Fibroblast of skin of right biceps (primary cell): ENCODE measurements at places on chromosomes 4 and X.
A peak's percentile ranks its signal among the peaks of the same experiment; 100 is the strongest.

- peak; percentile 61 for DNase-seq
These were observed 115.0 kb downstream of the CEP44 start for GRCh38 chr4:174398728-174399127.

- DNase-seq: no peak
These were observed 30.5 kb downstream of the PLAC8 start for GRCh38 chr4:83083925-83084475.

DNA sequence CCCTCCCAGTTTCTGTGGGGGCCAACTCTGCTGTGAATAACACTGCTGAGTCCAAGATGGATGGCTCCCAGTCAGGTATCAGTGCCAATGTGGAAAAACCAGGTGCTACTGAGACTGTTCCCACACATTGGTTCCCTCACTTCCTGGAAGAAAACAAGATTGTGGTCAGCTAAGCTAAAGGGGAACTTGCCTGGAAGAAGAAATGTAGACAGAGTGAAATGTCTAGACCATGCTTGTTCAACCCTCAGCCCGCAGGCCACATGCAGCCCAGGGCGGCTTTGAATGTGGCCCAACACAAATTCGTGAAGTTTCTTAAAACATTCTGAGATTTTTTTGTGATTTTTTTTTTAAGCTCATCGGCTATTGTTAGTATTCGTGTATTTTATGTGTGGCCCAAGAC, 28.6 kb upstream of the UTP14A start:
- peak; percentile 0 for DNase-seq

- DNase-seq: peak; percentile 81
These were observed 9.9 kb downstream of the FAM200B start for GRCh38 chr4:15691346-15692135.

DNA sequence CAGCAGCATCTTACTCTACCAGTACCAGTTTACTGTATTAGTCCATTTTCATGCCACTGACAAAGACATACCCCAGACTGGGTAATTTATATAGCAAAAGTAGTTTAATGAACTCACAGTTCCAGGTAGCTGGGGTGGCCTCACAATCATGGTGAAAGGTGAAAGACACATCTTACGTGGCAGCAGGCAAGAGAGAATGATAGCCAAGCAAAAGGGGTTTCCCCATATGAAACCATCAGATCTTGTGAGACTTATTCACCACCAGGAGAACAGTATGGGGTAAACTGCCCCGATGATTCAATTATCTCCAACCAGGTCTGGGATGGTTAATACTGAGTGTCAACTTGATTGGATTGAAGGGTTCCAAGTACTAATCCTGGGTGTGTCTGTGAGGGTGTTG, 69.3 kb downstream of the YIPF6 start:
- no peak for DNase-seq

GRCh38 chr4:182140547-182140946, 102.7 kb upstream of the TENM3 start:
- no peak for DNase-seq

- DNase-seq: no peak
These were observed 374.3 kb downstream of the DCAF12L2 start for GRCh38 chrX:125791787-125792186.

DNA sequence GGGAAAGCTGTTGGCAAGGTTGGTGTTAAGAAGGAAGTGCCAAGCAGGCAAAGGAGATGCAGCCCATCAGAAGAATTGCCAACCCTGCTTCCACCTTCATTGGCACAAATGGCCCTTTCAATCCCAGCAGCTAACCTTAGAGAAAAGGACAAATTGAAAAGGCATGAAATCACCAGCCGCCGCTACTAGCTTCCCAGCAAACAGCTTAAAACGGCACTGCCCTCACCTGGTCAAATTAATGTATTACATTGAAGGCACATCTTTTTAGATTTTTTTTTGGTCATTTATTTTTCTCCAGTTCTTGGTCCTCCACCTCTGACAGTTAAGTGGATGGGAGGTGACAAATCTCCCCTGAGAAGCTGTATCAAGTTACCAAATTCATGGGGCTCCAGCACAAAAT, 51.0 kb upstream of the NHSL2 start:
- DNase-seq: peak; percentile 48

DNA sequence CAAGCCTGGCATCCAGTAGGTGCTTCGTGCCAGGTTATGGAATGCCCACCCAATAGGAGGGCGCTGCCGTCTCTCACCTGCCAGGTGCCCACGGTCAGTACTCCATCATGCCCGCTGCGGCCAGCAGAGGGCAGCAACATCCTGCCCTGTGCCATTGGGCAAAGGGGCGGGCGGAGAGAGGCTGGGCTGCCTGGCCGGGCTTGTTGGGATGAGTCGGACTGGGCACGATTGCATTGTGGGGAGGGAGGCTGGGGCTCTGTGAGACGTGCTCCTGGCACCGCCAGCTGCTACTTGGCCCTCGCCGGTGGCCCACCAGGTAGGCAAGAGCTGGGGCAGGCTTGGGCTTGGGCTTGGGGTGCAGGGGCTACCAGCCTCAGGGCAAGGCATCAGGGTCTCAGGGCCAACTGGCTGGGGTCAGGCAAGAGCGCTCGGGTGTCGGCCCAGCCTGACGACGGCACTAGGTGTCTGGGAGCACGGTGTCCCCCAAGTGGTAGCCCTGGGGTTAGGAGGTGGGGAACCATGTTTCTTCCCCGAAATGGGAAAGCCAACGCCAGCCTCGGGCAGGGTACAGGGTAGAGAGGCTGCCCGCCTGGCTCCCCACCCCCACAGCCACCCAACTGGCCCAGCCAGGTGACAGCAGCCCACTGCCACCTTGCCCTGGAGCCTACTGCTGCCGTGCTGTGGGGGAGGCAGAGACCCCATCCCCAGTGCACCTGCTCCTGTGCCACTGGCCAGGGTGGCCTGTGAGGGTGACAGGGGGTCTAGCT, at the start of gene PLXNB3:
Gene PLXNB3, plus strand, starts transcription at position 261 of the 767 bp plus-strand sequence. CDS start 1,287 bp downstream, outside the sequence.
- peak; percentile 69 for DNase-seq

- no peak for DNase-seq
These were observed 6.2 kb downstream of the CHIC2 start for GRCh38 chr4:54058171-54058570.

- DNase-seq: peak; percentile 44
These were observed 104.4 kb upstream of the CXCL13 start for GRCh38 chr4:77501240-77501639.

DNA sequence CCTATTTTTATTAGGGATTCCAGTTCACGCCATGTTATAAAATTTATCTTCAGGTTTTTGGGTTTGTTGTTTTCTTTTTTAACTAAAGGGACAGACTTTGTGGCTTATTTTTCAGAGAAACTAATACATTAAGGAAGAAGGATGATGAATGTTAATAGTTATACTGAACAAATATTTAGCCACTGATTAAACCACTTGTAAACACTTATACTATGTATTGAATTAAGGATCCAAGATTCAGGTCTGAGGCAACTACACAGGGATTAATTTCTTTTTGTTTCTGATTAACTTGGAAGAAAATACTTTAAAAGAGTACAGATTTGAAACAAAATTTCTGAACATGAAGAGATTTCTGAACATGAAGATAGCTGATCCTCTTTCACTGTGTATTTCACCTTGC, 82.8 kb upstream of the NAP1L5 start:
- no peak for DNase-seq

DNA sequence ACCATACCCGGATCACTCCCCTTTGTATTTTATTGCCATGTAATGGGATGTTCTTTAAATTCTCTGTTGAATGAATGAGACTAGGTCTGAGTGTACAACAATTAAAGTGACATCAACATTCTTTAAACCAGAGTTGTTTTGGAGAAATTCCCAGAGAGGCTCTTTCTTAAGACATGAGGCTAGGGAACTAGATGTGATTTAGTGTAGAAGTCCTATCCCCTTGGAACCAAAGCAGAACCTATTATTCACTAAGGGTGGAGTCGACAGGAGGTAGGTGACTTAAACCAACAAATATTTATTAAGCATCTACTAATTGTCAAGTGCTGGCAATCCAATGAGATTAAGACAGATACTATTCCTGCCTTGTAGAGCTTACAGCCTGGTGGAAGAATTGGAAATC, 1.7 kb downstream of the EIF1AX start:
- peak; percentile 65 for DNase-seq
